ENCODE measurements at places on chromosomes 1 and 21. TPM values are rescaled to one million over a fixed set of nuclear protein-coding genes. Genes with fewer than 3 reads are reported as not detected.

FCRL3 gene
- 3.9 TPM for total RNA-seq

KRTAP19-1 gene
- not detected for total RNA-seq

SEC16B gene
- total RNA-seq, result not detected

TP73 gene
- total RNA-seq, result 0.95 TPM

IL20 gene
- total RNA-seq, result not detected
